ENCODE measurements at places on chromosomes 13 and 19.

- no peak for DNase-seq
Measured at GRCh38 chr19:39946532-39946931, 12.1 kb upstream of the FCGBP start.

- no peak for DNase-seq
Measured at GRCh38 chr13:40039061-40039460, 383.6 kb downstream of the COG6 start.

GRCh38 chr19:31595521-31595920, 246.3 kb upstream of the TSHZ3 start:
- no peak for DNase-seq

DNA sequence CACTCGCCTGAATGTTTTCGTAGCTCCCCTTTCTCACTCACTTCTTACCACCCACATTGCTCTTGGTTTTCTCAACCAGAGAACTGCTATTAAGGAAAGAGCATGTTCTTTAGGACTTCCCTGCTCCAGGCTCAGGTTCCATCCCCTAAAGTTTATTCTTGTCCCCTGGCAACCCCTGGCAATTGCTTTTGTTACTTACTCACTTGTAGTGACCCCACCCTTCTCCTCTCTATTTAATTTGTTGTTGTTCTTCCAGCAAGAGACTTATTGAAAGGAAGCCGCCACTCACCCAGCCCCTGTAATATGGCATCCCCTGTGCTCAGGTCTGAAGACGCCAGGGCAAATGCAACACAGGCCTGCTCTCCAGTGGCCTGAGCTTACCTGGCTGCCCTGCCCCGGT, 233.7 kb upstream of the SOX21 start:
- no peak for DNase-seq

GRCh38 chr19:32220951-32221350, 124.5 kb upstream of the ZNF507 start:
- DNase-seq = no peak

DNA sequence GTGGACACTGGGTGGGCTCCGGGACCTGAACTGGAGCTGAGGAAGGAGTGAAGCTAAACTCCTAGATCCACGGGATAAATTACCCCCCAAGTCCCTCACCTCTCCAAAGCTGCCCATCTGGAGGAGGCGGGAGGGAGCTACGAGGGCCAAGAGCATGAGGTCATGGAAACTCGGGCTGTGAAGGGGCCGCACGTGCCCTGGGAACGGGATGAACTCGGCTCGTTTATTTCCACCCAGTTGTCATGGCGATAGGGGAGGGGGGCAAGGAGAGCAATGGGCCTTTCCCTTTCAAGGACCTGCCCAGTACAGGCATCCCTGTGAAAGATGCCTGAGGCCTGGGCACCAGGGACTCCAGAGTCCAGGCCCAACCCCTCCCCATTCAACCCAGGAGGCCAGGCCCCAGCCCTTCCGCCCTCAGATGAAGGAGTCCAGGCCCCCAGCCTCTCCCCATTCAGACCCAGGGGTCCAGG, 3.8 kb downstream of the PPP1R12C start:
- DNase-seq = no peak

- no peak for DNase-seq
Measured at GRCh38 chr19:8705742-8706141, 7.1 kb upstream of the ACTL9 start.

DNA sequence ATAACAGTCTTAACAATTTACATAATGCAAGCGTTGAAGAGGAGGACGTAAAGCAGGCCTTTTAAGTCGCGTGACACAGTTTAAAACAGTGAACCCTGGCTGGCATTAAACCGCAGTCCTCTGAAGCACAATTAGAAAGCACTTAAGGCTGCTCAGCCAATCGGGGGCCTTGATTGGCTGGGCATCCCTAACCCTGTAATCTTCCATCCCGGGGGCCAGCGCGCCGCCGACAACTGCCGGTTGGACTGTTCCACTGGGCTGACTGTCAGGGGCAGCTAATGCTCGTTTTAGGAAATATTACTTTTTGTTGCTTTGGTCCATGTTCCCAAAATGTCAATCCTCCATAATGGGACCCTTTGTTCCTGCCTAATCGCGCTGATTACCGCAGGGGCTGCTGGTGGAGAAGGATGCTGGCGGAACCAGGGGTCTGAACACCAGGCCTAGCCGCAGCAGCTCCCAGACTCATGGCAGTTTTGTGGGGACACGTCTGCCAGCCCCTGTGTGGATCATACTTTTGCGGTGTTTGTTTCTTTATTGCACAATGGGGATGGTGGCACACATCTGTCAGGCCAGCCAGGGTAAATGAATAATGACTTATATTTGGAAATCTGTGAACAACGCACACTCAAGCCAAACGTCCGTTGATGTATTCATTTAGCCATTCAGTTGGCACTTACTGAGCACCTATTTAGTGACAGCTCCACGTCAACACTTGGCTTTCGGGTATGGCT, 127.1 kb upstream of the SPACA7 start:
- DNase-seq = no peak

- no peak for DNase-seq
Measured at GRCh38 chr13:23871616-23872220, 17.5 kb downstream of the MIPEP start.
